ENCODE measurements at places on chromosomes 3 and 15. TPM values are rescaled to one million over a fixed set of nuclear protein-coding genes. Genes with fewer than 3 reads are reported as not detected.

Gene MYL3
- total RNA-seq: 2.6 TPM

Gene ACP3
- total RNA-seq: 2.7 TPM

Gene PAK6
- 2.2 TPM for total RNA-seq

Gene GPR156
- total RNA-seq: 0.17 TPM

Gene OXSR1
- 41.0 TPM for total RNA-seq

Gene ITGA11
- total RNA-seq: 9.5 TPM

Measured in gastroesophageal sphincter (tissue), 4 donors.